SK-N-SH (cell line): ENCODE measurements at places on chromosomes 1 and 21.
A peak's percentile ranks its signal among the peaks of the same experiment; 100 is the strongest.

DNA sequence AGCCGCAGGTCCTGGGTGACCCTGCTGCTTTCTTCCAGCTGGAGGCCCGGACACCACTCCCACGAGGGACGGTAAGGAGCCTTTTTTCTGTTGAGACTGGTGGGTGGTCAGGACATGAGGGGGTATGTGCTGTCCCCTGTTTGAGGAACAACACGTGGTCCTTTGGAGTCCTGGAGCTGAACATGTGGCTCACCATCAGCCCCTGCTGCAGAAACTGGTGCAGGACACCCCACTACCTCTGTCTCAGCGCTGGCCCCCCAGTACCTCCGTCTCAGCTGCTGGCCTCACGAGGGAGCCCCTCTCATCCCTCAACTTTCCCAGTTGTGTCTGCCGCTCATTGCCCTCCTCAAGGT, 34.7 kb downstream of the SLC19A1 start:
- no peak for DNase-seq

- no peak for DNase-seq
Observed at GRCh38 chr1:199875337-199875736, 152.2 kb upstream of the NR5A2 start.

DNA sequence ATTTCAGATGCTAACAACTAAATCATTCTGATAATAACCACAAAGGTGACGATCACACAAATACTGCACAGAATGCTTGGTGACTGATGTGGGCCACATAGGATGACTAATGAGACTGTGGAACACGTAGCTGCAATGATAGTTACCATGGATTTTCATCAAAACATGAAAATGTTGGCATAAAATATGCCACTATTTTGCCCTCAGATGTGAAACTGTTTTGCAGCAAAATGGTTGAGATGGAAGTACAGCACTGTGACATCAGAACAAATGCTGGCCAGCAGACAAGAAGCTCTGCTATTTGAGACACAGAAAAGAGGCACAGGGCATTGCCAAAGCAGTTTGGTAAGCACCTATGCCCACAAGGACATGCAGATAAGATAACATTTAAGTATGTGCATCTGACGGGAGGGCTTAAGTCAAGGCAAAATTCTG, 83.8 kb downstream of the NIBAN1 start:
- no peak for DNase-seq

DNA sequence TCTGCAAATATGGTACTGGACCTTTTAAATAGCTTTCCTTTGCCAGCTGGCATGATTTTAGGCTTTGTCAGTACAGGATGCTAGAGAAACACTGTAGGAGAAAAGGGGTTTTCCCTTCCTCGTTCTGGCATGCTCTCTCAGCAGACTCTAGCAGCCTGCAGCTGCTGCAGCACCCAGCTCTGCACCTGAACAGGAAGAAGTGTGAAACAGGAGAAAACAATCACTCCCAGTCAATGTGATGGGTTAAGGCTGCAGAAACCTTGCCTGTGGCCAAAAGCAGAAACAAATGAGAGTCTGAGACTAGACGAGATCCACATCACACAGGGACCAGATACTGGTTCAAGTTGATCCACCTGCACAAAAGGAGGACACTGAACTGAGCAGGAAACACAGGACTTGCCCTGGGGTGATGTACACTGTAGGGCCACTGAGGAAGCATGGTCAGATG, 21.2 kb downstream of the OVGP1 start:
- peak; percentile 11 for DNase-seq

DNA sequence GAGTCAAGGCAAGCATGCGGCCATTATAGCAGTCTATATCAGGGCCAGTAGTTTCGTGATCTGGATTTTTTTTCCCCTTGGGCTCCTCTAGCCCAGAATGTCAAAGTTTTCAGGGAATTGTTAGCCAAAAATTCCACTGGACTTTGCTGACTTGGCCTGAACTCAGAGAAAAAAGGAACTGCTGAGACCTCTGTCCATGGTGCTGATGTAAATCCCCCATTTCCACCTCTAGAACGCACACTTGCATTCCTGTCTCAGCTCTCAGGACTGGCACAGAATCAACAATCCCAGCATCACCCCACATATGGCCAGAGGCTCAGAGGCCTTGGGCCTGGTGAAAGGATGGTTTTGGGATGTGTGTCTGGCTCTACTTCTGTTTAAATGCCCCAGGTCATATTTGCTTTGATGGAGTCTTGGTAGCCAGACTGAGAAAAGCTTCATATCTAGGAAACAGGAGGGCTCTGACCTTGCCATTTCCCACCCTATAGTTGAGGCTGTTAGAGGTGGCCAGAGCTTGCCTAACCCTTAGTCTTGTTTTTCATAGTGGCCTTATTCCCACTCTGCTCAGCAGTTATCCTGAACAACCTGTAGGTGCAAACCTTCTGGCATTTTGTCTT, 16.9 kb upstream of the EFCAB14 start:
- DNase-seq, result no peak

DNA sequence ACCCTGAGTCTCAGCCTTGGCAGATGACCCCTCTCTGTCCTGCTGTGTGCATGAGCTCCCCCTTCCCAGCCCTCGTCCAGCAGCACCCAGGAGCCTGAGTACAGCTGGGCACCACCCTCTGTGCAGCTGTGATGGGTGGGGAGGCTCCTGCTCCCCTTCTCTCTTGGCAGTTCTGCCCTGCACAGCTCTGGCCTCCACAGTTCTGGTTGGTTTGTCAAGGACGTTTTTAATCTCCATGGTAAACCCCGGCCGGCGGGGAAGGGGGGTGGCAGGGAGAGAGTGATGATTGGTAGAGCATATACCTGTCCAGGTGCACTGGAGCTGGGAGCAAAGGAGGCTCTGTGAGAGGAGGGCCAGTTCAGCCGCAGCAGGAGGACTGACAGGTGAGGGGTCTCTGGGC, at the start of gene CLCNKA:
CLCNKA (plus strand) TSS at position 356 of the 400 bp plus-strand sequence. CDS start 584 bp downstream, outside the sequence.
- DNase-seq, result no peak

- DNase-seq, result no peak
Observed at GRCh38 chr1:223298701-223299100, 65.3 kb downstream of the SUSD4 start.

GRCh38 chr1:196372896-196373536, 235.2 kb downstream of the KCNT2 start:
- peak; percentile 3 for DNase-seq

- no peak for DNase-seq
Observed at GRCh38 chr1:214449371-214449770, 102.0 kb downstream of the PTPN14 start.

GRCh38 chr1:6762060-6762459, 23.2 kb upstream of the CAMTA1 start:
- no peak for DNase-seq

- DNase-seq, result no peak
Observed at GRCh38 chr1:155051342-155051776, 243 bp downstream of the ADAM15 start.

- no peak for DNase-seq
Observed at GRCh38 chr21:42530167-42530518, 16.5 kb downstream of the SLC37A1 start.

- DNase-seq, result no peak
Observed at GRCh38 chr1:205978676-205979075, 24.5 kb downstream of the RAB7B start.

- no peak for DNase-seq
Observed at GRCh38 chr1:15937706-15938168, 38.2 kb downstream of the ZBTB17 start.

GRCh38 chr1:7594714-7595295, 176.3 kb upstream of the VAMP3 start:
- no peak for DNase-seq

GRCh38 chr1:23745515-23745914, 2.2 kb downstream of the ELOA start:
- DNase-seq, result peak; percentile 64

GRCh38 chr1:235297579-235297978, 30.4 kb downstream of the ARID4B start:
- DNase-seq, result no peak

GRCh38 chr21:32183396-32183795, 95.5 kb downstream of the MIS18A start:
- no peak for DNase-seq

DNA sequence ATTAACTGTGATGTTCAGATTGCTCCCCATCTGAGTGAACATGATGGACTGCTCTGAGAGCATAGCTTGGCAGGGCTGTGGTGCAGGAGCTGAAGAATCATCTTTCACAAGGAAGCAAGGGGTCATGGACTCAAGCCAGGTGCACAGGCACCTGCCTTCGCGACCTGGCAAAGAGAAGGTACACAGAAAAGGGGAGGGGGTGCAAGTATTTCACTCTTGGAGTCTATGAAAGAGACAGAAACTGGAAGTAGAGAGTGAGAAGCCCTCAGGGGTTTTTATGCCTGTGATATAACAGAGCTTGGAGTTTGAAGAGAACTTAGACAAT, 232.6 kb upstream of the PLXNA2 start:
- no peak for DNase-seq

DNA sequence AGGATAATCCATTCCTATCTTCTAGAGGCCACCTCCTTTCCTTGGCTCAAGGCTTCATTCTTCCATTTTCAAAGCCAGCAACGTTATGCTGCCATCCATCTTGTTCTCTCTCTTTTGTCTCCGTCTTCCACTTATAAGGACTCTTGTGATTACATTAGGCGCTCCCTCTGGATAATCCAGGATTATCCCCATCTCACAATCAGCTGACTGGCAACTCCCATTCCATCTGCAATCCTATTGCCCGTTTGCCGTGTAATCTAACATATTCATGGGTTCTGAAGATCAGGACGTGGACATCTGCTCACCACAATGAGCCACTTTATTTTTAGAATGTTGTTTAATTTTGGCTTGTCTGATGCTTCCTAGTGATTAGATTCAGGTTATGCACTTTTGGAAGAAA, 89.3 kb downstream of the EBNA1BP2 start:
- no peak for DNase-seq

DNA sequence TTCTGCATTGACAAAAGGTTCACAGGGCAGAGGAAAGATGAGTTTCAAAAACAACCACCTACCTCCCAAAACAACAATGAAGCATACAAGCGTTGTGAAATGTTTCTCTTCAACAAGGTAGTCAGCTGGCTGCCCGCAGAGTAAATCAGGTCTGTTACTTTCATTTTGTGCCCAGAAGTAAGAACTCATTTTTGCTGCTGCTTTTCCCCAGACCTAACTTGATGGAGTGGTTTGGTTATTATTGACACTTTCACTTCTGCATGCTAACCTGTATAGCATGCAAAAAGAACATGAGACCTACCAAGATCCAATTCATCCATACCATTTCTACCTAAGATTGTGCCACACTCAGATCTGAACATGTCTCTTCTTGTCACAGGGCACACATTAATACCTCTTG, 1.3 kb downstream of the SLC9C2 start:
- DNase-seq, result no peak

DNA sequence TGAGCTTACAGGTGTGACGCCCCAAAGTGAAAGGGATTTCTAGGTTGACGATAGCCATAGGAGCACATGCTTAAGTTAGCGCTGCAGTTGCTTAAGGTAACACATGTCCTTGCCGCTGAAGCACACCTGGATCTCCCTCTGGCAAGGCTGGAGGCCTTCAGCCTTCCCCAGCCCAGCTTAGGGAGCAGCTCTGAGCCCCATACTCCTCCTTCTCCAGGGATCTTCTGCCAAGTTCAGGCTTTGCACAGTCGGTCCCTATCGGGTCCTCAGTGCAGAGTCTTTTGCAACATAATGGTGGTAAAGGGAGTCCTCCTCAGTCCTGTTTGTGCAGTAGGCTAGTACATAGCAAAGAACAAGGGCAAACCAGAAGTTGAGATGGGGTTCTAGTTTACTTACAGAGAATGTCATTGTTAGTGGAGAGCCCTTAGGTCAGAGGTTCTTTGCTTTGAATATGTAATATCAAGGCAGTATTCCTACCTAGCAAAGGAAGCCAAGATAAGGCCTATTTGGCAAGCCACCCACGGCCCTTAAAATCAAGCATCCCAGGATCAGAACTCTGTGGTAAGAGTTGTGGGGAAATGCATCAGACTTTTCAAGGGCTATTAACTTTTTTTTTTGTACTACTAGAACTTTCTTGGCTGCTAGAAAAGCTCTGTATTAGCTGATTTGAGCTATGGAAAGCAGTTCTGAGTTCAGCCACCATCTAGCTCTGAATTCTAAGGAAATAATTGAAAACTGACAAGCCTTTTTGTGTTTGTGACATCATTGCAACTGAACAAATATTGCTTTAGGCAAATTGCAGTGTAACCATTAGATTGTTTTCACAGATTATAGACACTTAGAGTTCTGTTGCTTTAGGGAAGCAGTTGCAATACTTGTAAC, 1.4 kb downstream of the EVA1C start:
- DNase-seq, result no peak

DNA sequence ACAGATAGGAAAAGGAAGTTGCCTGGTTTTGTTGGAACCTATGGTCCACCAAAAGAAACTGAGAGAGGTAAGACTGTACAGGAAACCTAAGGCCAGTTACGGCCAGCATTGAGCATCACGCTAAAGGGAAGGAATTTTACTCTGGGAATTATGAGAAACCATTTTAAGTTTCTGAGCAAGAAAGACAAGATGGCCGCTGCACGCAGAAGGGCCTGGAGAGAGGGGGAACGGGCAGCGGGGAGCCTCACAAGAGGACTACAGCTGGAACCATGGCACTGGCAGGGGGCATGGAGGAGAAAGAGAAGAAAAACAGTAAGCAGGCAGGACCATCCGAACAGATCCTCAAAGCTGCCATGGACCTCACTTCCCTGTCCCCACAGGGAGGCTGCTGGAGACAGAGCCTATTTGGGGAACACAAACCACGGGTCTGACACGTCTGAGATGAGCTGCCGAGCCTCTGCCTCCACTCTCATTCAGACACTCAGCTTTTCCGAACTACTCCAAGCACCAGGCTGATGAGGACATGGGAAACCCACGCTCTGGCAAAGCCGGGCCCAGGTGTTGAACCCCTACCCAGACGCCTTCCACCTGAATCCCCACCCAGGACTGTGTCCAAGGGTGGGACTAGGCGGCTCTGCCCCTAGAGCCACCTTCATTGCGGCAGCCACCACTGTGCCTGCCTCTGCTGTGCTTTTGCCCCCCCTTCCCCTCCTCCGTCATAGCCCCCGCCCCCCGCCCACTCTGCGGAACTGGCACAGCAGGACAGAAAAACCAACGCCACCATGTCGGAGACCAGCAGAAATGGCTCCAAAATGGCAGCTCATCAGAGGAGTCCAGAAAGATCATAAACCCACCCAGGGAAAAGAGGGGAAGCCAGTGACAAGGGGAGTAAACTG, 69.0 kb downstream of the CD46 start:
- no peak for DNase-seq

GRCh38 chr1:6329851-6330250, 63.7 kb downstream of the ACOT7 start:
- DNase-seq, result no peak

DNA sequence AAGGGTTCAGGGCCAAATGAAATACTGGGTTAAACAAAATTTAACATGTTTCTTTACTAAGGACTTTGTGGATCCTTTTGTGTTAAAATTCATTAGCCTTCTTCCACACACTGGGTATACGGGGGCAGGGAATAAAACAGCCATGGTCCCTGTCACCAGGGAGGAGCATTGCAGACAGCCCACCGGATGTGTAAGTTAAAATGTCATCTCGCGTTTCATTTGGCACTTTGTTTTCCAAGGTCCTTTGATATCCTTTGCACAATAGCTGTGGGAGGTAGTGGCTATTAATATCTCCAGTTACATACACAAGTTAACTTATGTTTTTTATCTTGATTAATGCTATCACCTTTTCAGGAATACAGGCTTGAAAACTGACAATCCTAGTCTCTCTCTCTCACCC, 172.7 kb downstream of the BARHL2 start:
- DNase-seq, result no peak

GRCh38 chr1:206850401-206850800, 15.0 kb upstream of the IL20 start:
- DNase-seq, result no peak
